ENCODE measurements at places on chromosomes 3 and 15. TPM values are rescaled to one million over a fixed set of nuclear protein-coding genes. Genes with fewer than 3 reads are reported as not detected.

DNA sequence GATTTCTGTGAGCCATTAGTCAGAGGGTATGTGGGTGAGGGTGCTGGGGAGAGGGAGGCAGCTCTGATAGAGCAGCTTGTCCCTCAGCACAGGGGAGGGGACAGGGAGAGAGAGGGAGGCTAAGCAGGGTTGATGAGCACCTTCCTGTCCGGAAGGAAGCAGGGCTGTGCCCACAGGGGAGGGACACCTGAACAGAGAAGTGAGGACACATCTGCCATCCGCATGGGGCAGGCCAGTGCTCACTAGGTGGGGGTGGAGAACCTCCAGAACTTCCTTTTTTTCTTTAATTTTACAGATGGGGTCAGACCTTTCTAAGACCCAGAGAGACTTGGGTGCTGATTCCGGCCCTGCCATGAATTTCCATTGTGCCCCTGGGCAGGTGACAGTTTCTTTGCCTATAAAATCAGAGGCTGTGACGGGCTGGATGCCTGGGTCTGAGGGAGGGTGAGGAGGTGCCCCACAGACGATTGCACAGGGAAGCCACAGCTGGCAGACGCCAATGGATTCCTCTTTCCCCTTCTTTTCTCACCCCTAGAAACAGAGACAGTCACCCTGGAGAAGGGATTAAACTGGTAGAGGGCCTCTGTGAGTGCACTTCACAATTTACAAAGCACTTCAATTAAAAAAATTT lies 4.1 kb upstream of the TGM5 start:
- DNase-seq = no peak

DNA sequence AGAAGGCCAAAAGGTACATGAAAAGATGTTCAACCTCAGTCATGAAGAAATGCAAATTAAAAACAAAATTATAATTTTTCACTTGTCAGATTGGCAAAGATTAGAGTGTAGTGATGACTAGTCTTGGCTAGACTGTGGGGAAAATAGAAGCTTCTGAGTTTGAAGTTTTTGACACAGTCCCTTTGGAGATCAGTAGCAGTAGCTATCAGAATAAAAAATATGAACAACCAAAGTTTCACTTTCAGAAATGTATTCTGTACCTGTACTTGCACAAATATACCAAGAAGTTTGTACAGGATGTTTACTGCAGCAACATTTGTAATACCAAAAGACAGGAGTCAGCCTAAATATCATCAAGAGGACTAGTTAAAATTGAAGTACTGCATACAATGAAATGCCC lies 14.1 kb downstream of the ATP2C1 start:
- no peak for DNase-seq

GRCh38 chr3:156495816-156496215 lies 59.1 kb downstream of the SSR3 start:
- no peak for DNase-seq

DNA sequence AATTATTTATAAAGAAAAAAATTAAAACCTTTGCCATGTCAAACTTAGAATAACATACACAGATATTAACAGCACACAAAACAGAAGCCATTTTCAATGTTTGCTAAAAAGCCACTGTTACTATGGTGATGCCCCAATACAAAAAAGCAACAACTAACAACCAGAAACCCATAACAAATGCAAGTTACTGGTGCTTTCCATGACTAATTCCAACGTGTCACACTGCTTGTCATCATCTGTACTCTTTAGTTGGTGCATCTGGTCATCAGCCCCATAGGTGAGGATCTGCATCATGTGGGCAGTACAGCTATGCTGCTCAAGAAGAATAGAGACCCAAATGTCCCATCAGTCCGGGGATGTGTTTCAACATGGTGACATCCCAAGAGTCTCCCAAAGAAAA lies 52.8 kb downstream of the ATP8B4 start:
- DNase-seq = peak; percentile 44

The HCLS1 gene
- 234 TPM for total RNA-seq

The CCDC13 gene
- total RNA-seq = 0.32 TPM
